ENCODE measurements at places on chromosomes 2 and 18.

- no peak for DNase-seq
These were observed 6.2 kb upstream of the IGFBP5 start for GRCh38 chr2:216701544-216701943.

DNA sequence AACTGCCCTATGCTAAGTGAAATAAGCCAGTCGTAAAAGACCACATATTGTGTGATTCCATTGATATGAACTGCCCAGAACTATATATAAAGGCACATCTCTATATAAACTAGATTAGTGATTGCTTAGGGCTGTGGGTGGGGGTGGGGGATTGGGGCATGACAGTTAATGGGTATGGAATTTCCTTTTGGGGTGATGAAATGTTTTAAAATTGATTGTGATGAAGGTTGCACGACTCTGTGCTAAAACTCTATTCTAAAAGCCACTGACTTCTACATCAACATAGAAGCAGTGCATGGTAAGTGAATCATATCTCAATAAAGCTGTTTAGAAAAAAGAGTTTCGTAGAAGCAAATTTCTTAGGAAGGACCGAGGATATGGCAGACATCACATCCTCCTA, 53.0 kb downstream of the CDCA7 start:
- DNase-seq, result no peak

GRCh38 chr2:143425896-143426295, 296.7 kb downstream of the ARHGAP15 start:
- DNase-seq, result no peak

GRCh38 chr18:56148373-56148772, 490.0 kb downstream of the TXNL1 start:
- peak; percentile 64 for DNase-seq

- peak; percentile 36 for DNase-seq
These were observed 82.1 kb downstream of the TNP1 start for GRCh38 chr2:216777637-216778273.

Data from epithelial cell of prostate (primary cell).